ENCODE measurements at places on chromosomes 3 and 15. TPM values are rescaled to one million over a fixed set of nuclear protein-coding genes. Genes with fewer than 3 reads are reported as not detected.

- no peak for DNase-seq
These were observed 80.7 kb upstream of the ALDH1L1 start for GRCh38 chr3:126261037-126261436.

DNA sequence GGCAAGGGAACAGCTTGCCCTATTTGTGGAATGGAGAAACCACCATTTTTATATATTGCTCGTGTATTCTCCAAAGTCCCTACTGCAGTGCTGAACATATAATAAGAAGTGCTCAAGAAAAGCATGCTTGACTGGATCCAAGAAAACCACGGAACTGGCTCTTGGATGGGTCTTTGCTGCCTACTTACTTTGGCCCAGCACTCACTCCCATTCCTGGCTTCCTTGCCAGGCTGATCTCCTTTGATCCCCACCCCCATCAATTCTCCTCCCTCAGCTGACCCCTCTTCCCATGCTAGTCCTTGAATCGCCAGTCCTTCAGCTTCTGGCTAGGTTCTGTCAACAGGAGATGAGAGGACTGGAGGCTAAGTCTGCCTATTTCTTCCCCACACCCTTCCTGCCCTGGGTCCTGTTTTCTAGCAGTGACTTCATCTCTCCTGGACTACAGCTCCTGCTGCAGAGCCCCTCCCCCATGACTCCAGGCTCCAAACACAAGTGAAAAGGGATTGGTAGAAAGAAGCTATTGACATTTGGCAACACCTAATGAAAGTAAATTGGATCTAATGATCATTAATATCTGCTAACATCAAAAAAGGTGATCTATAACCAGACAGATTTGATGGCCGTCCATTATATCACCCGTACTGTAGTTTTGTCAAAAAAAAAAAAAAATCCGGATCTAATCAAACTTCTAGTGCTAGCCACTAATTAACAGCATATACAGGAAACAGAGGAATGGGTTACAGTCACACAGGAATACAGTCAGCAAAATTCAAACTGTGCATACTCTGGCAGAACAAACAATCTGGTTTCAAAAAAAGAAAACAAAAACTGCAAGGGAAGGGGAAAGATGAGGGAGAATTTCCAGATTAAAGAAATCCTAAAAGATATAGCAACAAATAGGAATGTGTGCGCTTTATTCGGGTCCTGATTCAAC is 7.8 kb downstream of the FAM240A start:
- DNase-seq: no peak

DNA sequence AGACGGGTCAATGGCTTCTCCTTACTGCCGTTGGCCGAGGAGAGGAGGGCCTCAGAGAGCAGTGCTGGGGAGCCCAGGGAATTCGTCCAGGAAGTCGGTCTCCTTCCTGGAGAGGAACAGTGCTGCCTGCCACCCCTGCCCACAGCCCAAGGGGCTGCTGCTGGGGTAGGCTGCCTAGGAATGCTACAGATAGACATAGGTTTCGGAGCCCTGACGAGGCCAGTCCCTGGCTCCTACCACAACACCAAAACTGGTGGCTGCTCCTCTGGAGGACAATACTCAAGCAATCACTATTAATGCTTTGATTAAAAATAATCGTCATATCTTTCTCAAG is 30.5 kb downstream of the ANP32A start:
- DNase-seq: no peak

DNA sequence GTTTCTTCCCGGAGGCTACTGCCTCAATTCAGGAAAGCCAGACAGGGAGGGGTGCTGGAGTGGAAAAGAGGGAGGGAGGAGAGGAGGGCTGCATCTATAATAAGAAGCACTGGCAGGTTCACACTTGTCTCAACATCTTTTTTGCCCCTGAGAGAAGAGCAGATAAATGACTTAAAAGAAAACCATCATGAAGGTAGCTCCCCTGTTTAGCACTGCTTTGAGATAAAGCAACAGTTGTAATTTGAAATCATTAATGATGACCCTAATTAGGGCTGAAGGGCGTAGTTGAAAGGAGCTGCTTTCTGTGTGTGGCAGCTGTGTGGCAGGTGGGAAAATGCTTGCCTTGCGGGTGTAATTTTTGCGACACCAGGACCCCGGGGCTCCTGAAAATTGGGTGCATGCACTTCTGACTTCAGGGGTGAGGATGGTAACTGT is 222.8 kb upstream of the IL12A start:
- DNase-seq: no peak

GRCh38 chr3:113051787-113052186 is 61.0 kb downstream of the GTPBP8 start:
- peak; percentile 15 for DNase-seq

- DNase-seq: no peak
These were observed 3.3 kb upstream of the ACOX2 start for GRCh38 chr3:58540176-58540858.

- no peak for DNase-seq
These were observed 2.1 kb upstream of the PRR20G start for GRCh38 chr3:127289706-127290575.

- DNase-seq: no peak
These were observed 447.8 kb downstream of the MFSD1 start for GRCh38 chr3:159249472-159250174.

DNA sequence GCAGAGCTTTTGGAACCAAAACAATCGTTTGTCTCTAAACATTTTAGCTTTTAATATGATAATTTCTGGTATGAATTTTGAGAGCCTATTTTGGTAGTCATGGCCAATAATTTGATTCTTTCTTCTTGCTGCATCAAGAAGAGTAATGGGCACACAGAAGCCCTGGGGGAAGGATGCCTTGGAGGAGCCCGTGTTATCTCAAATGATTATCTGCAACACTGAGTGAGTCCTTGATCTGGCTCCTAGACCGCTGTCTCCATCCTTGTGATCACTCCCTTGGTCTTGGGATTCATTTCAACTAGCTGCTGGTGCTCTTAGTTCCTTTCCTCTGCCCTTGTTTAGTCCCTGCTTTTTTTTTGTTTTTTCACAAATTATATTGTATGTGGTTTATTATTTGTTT is 77.9 kb upstream of the CCNL1 start:
- DNase-seq: no peak

- no peak for DNase-seq
These were observed 30.4 kb upstream of the RHCG start for GRCh38 chr15:89526601-89527441.

DNA sequence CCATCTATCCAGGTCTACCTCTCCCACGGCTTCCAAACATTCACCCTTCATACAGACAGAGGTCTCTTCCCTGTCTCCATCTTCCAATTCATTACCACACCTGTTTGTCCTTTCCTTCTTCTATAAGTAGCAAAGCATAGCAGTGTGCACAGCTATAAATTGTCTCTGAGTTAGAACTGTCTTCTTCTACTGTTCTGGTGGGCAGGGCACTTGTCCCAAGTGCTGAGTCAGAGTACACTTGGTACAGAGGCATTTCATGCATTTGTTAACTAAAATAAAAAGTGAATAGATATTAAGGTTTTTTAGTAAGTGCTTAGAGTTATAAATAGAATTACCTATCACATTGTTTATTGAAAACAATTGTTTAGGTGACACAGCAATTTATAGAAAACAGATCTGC is 150.1 kb upstream of the CCDC54 start:
- no peak for DNase-seq

Gene NCEH1
- 10.7 TPM for total RNA-seq

Gene FANCD2OS
- total RNA-seq: not detected

Gene CPEB1
- 5.2 TPM for total RNA-seq

Gene STRC
- total RNA-seq: not detected

Gene TAMM41
- total RNA-seq: 11.1 TPM

Gene ATP13A3
- 186 TPM for total RNA-seq

Gene ESYT3
- total RNA-seq: 0.68 TPM
